ENCODE measurements at places on chromosomes 5 and 9. TPM values are rescaled to one million over a fixed set of nuclear protein-coding genes. Genes with fewer than 3 reads are reported as not detected.
A peak's percentile ranks its signal among the peaks of the same experiment; 100 is the strongest.

Gene HAVCR1
- not detected for total RNA-seq

Gene MLLT3
- 0.18 TPM for total RNA-seq

DNA sequence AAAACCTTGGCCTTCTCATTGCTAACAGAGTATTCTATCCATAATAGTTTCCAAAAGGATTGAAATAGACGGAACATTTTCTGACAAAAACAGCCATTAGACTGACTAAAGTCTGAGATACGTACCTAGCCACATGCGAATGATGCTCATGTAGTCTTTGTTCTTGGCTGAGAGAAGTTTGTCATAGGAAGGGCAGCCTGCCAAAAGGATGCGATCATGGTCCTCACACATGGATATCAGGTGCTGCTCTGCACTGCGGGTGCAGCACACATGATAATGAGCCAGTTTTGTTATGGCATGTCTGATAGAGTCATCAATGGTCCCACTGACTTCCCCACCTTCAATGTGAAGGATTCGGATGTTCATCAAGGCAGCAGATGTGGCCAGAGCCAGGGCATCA is 12.3 kb downstream of the GNE start:
- no peak overlapping the region for H3K4me3 ChIP-seq
- H3K27me3 ChIP-seq = no peaks in the 10 kb centered on the region
- DNase-seq = no peak
- H3K27ac ChIP-seq = no peak overlapping the region
- no peaks in the 10 kb centered on the region for H3K4me1 ChIP-seq

GRCh38 chr5:67160985-67161384 is 35.6 kb downstream of the CD180 start:
- no peak overlapping the region for H3K4me3 ChIP-seq
- peaks cover 7% of the 10 kb centered on the region for H3K4me1 ChIP-seq
- DNase-seq = no peak
- no peak overlapping the region for H3K27ac ChIP-seq
- peaks cover 12% of the 10 kb centered on the region for H3K36me3 ChIP-seq

- H3K4me1 ChIP-seq = no peaks in the 10 kb centered on the region
- H3K36me3 ChIP-seq = no peaks in the 10 kb centered on the region
- no peak overlapping the region for H3K4me3 ChIP-seq
- H3K27me3 ChIP-seq = no peaks in the 10 kb centered on the region
Measured at GRCh38 chr5:72472031-72472430, 35.2 kb downstream of the ZNF366 start.

Gene IGFBPL1
- not detected for total RNA-seq

GRCh38 chr9:133709015-133709611 is 29.0 kb downstream of the SARDH start:
- no peak for DNase-seq
- H3K27me3 ChIP-seq = peaks cover 56% of the 10 kb centered on the region
- no peaks in the 10 kb centered on the region for H3K36me3 ChIP-seq
- no peak overlapping the region for H3K27ac ChIP-seq

Gene KIAA0825
- total RNA-seq = 0.16 TPM

DNA sequence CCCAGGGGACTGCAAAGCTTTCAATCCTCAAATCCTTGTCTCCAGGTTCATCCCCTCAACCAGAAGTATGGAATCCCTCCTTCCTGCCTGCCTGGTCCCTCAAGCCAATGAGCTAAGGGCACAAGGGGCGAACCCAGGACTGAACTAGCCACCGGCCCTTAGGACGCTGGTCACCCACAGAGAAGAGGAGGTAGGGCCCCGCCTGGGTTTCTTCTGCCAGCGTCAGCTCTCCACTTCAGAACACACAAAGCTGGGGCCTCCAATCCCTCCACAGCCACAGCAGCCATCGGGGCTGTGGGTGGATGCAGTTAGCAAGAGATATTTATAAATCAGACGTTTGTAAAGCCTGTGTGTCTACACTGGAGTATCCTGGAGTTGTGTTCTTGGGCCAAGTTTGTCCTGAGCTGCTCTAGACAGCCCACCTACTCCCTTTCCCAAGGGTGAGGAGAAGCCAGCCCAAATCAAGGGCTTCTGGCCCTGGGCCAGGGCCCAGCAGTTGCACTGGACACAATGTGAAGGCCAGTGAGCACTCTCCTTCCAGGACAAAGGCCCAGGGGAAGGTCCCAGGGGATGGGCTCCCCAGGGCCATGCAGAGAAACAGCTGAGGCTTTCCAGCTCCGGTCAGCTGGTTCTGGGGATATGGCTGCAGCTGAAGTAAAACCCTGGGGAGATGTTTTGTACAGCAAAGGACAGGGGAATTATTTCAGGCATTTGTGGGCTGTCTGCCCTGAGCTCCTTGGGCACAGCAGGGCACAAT is 18.9 kb downstream of the AMBP start:
- peaks cover 20% of the 10 kb centered on the region for H3K27me3 ChIP-seq
- H3K4me3 ChIP-seq = no peak overlapping the region
- no peak for DNase-seq
- no peak overlapping the region for H3K27ac ChIP-seq
- H3K36me3 ChIP-seq = no peaks in the 10 kb centered on the region

Gene NIM1K
- total RNA-seq = 0.13 TPM

DNA sequence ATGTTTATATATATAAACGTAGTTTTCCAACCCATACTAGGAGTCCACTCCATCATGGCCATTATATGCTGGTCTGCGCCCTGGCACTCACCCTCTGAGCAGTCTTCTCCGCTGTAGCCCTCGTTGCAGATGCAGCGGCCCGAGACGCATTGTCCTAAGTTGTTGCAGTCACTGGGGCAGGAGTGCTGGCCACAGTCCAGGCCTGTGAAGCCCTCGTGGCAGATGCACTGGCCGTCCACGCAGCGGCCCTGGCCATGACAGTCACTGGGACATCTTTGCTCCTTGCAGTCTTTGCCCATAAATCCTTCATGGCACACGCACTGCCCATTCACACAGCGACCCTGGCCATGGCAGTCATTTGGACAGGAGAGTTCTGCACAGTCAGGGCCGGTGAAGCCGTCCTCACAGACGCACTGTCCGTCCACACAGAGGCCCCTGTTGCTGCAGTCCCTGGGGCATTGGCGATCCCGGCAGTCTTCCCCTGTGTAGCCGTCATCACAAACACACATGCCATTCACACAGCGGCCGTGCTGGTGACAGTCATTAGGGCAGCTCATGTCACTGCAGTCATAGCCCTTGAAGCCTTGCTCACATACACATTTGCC is 32.1 kb downstream of the TNC start:
- no peaks in the 10 kb centered on the region for H3K4me1 ChIP-seq
- no peak overlapping the region for H3K27ac ChIP-seq
- no peak for DNase-seq
- H3K4me3 ChIP-seq = no peak overlapping the region
- H3K36me3 ChIP-seq = no peaks in the 10 kb centered on the region

Gene LCN10
- total RNA-seq = not detected

GRCh38 chr9:127509955-127510299 is 58.6 kb downstream of the LRSAM1 start:
- H3K27ac ChIP-seq = peak overlapping the region; percentile 80
- no peak overlapping the region for H3K4me3 ChIP-seq
- peaks cover 78% of the 10 kb centered on the region for H3K36me3 ChIP-seq
- no peak for DNase-seq
- H3K4me1 ChIP-seq = peaks cover 23% of the 10 kb centered on the region

DNA sequence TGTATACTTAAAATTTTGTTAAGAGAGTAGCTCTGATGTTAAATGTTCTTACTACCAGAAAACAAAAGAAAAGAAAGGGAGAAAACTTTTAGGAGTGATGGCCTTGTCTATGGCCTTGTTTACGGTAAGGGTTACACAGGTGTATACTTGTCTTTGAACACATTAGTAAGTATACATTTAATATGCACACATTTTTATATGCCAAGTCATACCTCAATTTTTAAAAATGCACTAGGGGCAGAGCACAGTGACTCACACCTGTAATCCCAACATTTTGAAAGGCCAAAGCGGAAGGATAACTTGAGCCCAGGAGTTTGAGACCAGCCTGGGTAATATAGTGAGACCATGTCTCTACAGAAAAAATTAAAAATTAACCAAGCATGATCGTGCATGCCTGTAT is 166.7 kb upstream of the SNX2 start:
- no peaks in the 10 kb centered on the region for H3K36me3 ChIP-seq
- no peaks in the 10 kb centered on the region for H3K4me1 ChIP-seq
- DNase-seq = no peak
- no peaks in the 10 kb centered on the region for H3K27me3 ChIP-seq

- no peaks in the 10 kb centered on the region for H3K4me1 ChIP-seq
- no peak for DNase-seq
- H3K36me3 ChIP-seq = no peaks in the 10 kb centered on the region
- H3K27ac ChIP-seq = no peak overlapping the region
Measured at GRCh38 chr5:126640866-126641265, 40.1 kb downstream of the PHAX start.

- H3K27ac ChIP-seq = no peak overlapping the region
- no peaks in the 10 kb centered on the region for H3K36me3 ChIP-seq
- H3K4me3 ChIP-seq = no peak overlapping the region
- H3K4me1 ChIP-seq = no peaks in the 10 kb centered on the region
Measured at GRCh38 chr9:114141553-114142402, 13.6 kb upstream of the COL27A1 start.

- H3K36me3 ChIP-seq = no peaks in the 10 kb centered on the region
- no peak for DNase-seq
- no peaks in the 10 kb centered on the region for H3K27me3 ChIP-seq
- H3K4me3 ChIP-seq = no peak overlapping the region
Measured at GRCh38 chr5:27315363-27316270, 277.2 kb upstream of the CDH9 start.

DNA sequence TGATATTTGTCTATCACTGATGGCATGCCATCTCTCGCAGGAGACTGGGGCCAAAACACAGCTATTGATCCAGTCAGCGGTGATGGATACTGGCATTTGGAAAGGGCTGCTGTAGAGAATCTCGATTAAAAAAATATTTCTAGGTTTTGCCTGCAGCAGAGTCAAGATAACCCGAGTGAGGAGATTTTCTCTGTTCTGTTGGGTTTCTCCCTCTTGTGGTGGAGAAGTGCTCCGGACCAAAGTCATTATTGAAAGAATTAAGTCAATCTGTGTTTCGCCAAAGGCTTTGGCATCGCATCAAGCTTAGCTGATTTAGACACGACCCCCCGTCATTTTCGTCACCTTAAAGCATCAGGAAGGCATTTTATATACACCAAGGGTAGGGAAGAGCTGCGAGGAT is 97.1 kb upstream of the IRX2 start:
- H3K4me3 ChIP-seq = no peak overlapping the region
- no peak for DNase-seq
- H3K4me1 ChIP-seq = no peaks in the 10 kb centered on the region
- no peaks in the 10 kb centered on the region for H3K36me3 ChIP-seq
- no peak overlapping the region for H3K27ac ChIP-seq
- H3K27me3 ChIP-seq = no peaks in the 10 kb centered on the region

Gene FGF10
- total RNA-seq = not detected

GRCh38 chr5:39100851-39101396 is 26.7 kb upstream of the RICTOR start:
- H3K27me3 ChIP-seq = no peaks in the 10 kb centered on the region
- no peaks in the 10 kb centered on the region for H3K36me3 ChIP-seq
- no peak overlapping the region for H3K4me3 ChIP-seq
- H3K27ac ChIP-seq = peak overlapping the region; percentile 27

- H3K4me3 ChIP-seq = no peak overlapping the region
- no peak overlapping the region for H3K27ac ChIP-seq
- no peaks in the 10 kb centered on the region for H3K36me3 ChIP-seq
- DNase-seq = no peak
- H3K4me1 ChIP-seq = no peaks in the 10 kb centered on the region
- H3K27me3 ChIP-seq = peaks cover 34% of the 10 kb centered on the region
Measured at GRCh38 chr9:126411225-126411947, 84.8 kb downstream of the MVB12B start.

Gene FAM240B
- total RNA-seq = not detected

All from K562 (cell line).